Pulmonary artery endothelial cell (primary cell): ENCODE measurements at places on chromosomes 7 and 10. TPM values are rescaled to one million over a fixed set of nuclear protein-coding genes. Genes with fewer than 3 reads are reported as not detected.

- DNase-seq, result no peak
Measured at GRCh38 chr10:70465832-70466231, 12.7 kb upstream of the PALD1 start.

DNA sequence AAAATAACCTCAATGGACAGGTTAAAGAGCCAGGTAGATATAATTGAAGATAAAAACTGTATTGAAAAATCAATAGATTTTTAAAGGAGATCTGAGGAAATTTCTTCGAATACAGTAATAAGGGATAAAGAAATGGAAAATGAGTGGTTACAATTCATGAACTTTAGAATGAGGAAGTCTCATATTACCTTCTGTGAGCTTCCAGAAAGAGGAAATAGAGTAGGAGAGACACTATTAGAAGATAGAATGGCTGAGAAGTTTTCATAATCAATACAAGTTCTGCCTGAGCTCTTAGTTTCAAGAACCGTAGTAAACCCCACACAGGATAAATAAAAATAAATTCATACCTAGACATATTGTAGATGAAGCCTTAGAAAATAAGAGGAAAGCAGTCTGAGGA is 11.5 kb downstream of the SDK1 start:
- DNase-seq, result no peak

- no peak for DNase-seq
Measured at GRCh38 chr7:5270788-5271187, 12.0 kb upstream of the SLC29A4 start.

Gene IFIT1B
- total RNA-seq, result not detected in 2 replicates

Gene RBM20
- 0.13 TPM in 1 of 2 replicates, not detected in the other for total RNA-seq
